Cardiac muscle cell (in vitro differentiated cells and primary cell): ENCODE measurements at places on chromosomes 12 and 14.

DNA sequence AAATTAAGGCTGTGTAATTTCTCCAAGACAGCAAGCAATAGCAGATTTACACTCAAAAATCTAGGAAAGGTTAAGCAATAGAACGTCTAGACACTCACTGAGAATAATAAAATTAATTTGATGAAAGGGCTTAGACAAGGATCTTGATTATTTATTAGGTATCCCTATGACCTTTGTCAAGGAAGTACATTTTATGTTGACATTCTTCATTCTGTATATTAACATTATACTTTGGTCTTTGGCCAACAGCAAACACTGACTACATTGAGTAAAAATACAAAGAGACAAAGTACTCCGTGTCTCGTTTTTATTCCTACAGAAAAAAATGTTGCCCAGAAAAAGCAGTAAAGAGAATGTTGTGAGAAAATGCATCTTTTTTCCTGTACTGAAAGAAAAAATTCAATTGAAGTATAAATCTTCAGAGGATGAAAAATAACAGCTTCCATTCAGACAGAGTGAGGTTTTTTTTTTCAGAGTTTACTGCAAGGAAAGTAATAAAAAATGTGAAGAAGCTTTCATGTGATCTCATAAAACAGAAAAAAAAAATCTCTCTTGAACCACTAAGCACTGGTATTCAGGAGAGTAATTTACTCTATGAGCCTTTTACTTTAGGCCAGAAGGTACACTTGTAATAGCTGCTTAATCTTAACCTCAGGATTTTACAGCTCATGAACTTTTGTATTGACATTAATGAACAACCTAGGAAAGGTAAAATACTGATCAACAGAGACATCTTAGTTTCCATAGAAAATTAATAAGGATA is 605.0 kb downstream of the FSCB start:
- DNase-seq = no peak

GRCh38 chr12:66851134-66851533 is 172.3 kb upstream of the GRIP1 start:
- DNase-seq = no peak

GRCh38 chr12:24728366-24728765 is 220.5 kb downstream of the BCAT1 start:
- peak; percentile 62 for DNase-seq

- DNase-seq = no peak
Measured at GRCh38 chr14:70753518-70753953, 55.8 kb downstream of the MAP3K9 start.

DNA sequence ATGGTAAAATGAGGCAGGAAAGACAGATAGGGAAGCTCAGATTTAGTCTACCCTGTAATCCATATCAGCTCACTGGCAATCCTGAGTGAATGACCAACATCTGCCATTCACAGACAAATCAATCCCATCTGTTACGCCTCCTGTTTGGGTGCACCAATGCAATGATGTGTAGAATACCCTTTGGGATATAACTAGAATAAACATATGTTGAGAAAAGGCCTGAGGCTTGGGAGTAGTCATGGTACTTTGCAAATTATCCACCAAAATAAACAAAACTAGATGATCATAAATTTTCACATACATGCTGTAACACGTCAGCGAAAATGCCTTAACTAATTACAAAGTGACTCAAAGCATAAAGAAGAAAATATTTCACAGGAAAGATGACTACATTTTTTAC is 78.8 kb downstream of the KCNC2 start:
- no peak for DNase-seq

DNA sequence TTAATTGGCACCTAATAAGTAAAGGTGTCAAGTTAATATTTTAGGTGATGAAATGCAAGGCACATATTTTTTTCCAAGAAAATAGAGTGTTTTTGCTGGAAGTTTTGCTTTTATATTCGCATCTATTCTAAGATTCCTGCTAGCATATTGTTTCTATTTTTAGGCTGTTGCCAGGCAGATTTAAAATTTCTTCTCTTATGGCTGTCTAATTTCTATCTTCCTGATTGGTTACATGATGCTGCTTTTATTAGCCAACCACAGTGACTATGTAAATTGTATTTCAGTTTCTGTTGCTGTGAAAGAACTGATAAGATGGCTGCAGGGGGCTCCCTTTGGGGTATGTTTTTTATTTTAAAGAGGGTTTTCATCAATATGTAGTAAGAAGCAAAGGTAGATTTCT is 42.7 kb downstream of the ATF7IP start:
- peak; percentile 53 for DNase-seq
